Activated CD8-positive, alpha-beta T cell treated with anti-CD3 and anti-CD28 coated beads for 36 hours (primary cell): ENCODE measurements at places on chromosomes 6 and 20. TPM values are rescaled to one million over a fixed set of nuclear protein-coding genes. Genes with fewer than 3 reads are reported as not detected.

- no peaks in the 10 kb centered on the region for H3K4me1 ChIP-seq
- no peak for DNase-seq
- H3K4me3 ChIP-seq, result no peak overlapping the region
- H3K36me3 ChIP-seq, result no peaks in the 10 kb centered on the region
- H3K27ac ChIP-seq, result no peak overlapping the region
These were observed 31.6 kb upstream of the MANEA start for GRCh38 chr6:95545686-95546085.

DNA sequence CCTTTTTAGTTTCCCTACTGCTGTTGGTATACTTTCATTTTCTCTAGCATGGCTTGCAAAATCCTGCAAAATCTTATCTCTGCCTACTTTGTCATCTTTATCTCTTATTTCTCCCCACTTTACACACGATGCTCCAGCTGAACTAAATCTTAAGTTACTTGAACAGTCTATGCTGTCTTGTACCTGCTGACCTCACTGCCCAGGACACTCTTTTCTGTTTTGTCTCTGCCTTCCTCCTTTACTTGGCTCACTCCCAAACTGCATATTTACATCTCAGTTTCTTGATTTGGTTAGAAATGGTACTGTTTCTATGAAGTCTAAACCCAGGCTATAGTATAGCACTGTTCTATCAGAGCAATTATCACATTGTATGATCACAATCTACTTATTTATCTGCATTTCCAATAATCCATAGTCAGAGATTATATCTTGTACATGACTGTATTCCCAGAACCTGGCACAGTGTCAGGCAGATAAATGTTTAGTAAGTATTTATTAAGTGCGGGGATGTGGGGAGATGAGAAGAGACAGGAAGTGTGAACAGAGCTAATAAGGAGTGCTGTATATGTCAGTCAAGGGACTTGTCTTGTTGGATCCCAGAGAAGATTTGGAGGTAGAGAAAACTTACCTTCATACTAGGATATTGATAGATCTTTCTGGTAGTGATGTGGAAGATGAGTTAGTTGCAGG lies 57.6 kb downstream of the ADGRG6 start:
- no peak overlapping the region for H3K27ac ChIP-seq
- peaks cover 3% of the 10 kb centered on the region for H3K27me3 ChIP-seq
- DNase-seq, result no peak
- H3K4me3 ChIP-seq, result no peak overlapping the region
- no peaks in the 10 kb centered on the region for H3K36me3 ChIP-seq

The SLC4A11 gene
- total RNA-seq, result 2.8 TPM

The CDYL gene
- total RNA-seq, result 31.2 TPM

- H3K27ac ChIP-seq, result peak overlapping the region; percentile 100
- peak overlapping the region; percentile 98 for H3K4me3 ChIP-seq
- DNase-seq, result peak; percentile 74
- H3K4me1 ChIP-seq, result peaks cover 23% of the 10 kb centered on the region
- no peaks in the 10 kb centered on the region for H3K27me3 ChIP-seq
- H3K36me3 ChIP-seq, result peaks cover 29% of the 10 kb centered on the region
These were observed 516 bp downstream of the GTPBP2 start for GRCh38 chr6:43628393-43629103.

The RSPH3 gene
- total RNA-seq, result 4.2 TPM

- H3K4me1 ChIP-seq, result peaks cover 15% of the 10 kb centered on the region
- no peak overlapping the region for H3K27ac ChIP-seq
- DNase-seq, result no peak
- no peaks in the 10 kb centered on the region for H3K36me3 ChIP-seq
These were observed 117.3 kb upstream of the TNFAIP3 start for GRCh38 chr6:137749696-137750211.

DNA sequence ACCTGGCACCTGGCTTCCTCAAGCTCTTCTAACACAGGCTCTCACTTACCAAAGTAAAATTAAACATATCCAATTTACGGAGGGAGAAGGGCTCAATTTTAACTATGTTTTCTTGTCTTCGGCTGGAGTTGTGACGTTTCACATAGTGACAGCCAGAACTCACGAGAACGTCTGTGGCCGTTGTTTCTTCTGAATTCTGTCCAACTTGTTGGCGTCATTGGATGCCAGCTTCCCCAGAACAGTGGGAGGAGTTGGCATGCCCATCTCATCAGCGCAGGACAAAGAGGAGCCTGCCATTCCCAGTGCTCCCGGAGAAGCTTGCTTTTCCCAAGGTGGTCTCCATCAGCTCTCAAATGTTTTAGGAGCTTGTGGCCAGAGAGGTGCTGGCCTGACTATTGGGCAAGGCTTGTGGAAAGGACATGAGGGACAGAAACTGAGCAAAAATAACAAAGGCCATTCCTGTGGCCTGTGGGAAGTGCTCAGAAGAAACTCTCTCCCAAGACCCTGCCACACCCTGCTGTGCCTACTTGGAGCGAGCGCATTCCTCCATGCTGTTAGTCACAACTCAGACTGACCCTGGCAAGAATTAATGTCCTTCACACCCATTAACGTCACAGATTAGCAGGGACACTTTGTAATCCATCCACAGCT lies 265.4 kb upstream of the CDH4 start:
- DNase-seq, result no peak
- no peaks in the 10 kb centered on the region for H3K4me1 ChIP-seq
- H3K4me3 ChIP-seq, result no peak overlapping the region
- no peak overlapping the region for H3K27ac ChIP-seq
- H3K36me3 ChIP-seq, result no peaks in the 10 kb centered on the region

The DEFB132 gene
- total RNA-seq, result not detected

The ZNF334 gene
- 4.4 TPM for total RNA-seq

The SLC17A3 gene
- not detected for total RNA-seq

DNA sequence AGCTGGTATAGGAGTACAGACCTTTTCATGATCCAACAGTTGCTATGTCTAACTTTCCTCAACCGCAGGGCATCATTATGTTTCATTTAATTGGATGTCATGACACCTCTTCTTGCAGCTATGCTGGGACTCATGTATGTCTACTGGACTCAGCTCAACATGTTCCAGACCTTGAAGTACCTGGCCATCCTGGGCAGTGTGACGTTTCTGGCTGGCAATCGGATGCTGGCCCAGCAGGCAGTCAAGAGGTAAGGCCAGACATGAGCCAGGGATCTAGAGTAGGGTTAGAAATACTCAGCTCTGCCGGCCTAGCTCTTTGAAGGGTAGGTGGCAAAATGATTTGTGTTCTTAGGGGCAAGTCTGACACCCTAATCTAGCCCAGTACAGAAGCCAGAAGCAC lies 25.2 kb downstream of the GHRH start:
- H3K4me1 ChIP-seq, result no peaks in the 10 kb centered on the region
- no peak overlapping the region for H3K27ac ChIP-seq
- H3K27me3 ChIP-seq, result no peaks in the 10 kb centered on the region
- no peak overlapping the region for H3K4me3 ChIP-seq
- DNase-seq, result no peak
- H3K36me3 ChIP-seq, result peaks cover 58% of the 10 kb centered on the region
